ENCODE measurements at places on chromosomes 6 and 20. TPM values are rescaled to one million over a fixed set of nuclear protein-coding genes. Genes with fewer than 3 reads are reported as not detected.

TUBB2B gene
- 0.30 TPM for total RNA-seq

BTNL2 gene
- total RNA-seq = not detected

SAMD3 gene
- total RNA-seq = 72.3 TPM

GSTA2 gene
- not detected for total RNA-seq

MYL9 gene
- total RNA-seq = 2.5 TPM

TRIM15 gene
- total RNA-seq = 0.25 TPM
